ENCODE measurements at places on chromosomes 1 and 21.

GRCh38 chr1:13790290-13791030 lies 90.5 kb downstream of the PRDM2 start:
- DNase-seq = no peak

DNA sequence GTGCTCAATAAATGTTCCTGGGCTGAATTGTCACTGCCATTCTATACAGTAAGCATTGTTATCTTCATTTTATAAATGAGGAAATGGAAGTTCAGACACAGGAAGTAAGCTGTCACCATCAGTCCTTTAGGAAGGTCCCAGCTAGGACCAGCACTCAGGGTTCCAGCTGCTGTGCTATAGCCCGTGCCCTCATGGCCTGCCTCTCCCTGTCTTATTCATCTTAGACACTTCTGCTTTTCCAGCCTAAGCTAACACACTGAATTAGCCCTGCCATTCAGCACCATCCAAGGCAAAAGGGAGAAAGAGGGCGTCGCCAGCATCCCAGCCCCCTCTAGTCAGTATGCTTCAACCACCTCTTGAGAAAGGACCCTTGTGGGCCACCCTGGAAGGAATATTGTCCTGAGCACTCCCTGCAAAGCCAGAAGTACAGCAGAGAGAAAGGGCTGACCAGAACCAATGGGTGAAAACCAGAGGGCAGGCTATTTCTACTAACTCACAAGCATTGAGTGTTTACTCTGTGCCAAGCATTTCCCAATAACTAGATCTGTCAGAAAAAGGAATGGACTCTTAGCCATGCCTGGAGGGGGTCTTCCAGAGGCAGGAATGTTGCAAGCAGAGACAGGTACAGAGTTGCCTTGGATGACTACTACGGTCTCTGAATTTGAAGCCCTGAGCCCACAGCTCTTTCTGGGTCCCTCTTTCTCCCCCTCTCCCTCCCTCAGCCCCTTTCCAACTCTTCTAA lies 77.9 kb upstream of the NFIA start:
- no peak for DNase-seq

GRCh38 chr1:224106568-224107281 lies 7.2 kb upstream of the FBXO28 start:
- peak; percentile 58 for DNase-seq

- no peak for DNase-seq
These were observed 11.9 kb downstream of the ACTRT2 start for GRCh38 chr1:3033040-3033789.

DNA sequence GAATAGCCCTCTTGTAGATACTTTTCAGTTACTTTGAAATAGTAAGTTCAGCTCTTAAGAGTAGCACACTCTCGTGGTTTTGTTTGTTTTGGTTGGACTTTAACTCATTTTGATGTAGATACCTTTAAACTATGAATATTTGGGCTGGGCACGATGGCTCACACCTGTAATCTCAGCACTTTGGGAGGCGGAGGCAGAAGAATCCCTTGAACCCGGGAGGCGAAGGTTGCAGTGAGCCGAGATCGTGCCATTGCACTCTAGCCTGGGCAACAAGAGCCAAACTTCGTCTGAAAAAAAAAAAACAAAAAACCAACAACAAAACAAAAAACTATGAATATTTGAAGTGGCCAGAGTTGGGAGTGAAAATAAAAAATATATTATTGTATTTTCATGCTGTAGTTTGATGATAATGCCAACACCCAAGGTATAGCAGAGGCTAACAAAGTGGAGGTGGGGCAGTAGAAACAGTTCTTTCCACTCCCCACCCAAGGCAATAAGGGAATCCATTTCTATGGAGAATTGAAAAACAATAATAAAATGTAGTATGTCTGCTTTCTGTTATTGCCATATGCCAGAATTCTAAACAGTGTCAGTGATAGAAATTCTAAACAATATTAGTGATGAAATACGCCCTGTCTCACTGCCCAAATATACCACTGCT lies 1.7 kb downstream of the ZNF326 start:
- no peak for DNase-seq

DNA sequence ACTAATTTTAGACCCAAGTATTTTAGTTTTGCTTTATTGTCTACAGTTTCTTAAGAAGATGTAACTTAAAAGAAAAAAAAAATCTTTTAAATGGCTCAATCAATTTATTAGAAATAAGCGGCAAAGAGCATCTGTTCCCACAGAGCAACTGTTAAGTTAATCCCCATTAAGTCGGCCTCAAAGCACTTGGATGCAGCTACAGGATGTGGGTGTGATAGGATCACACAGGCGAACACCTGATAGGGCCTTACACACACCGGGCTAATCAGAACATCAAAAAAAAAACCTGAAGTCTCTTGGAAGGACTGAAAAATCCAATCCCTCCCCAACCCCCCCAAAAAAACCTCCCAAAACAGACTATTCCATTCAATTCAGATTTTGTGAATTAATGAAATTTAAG lies 23.0 kb downstream of the APP start:
- no peak for DNase-seq

DNA sequence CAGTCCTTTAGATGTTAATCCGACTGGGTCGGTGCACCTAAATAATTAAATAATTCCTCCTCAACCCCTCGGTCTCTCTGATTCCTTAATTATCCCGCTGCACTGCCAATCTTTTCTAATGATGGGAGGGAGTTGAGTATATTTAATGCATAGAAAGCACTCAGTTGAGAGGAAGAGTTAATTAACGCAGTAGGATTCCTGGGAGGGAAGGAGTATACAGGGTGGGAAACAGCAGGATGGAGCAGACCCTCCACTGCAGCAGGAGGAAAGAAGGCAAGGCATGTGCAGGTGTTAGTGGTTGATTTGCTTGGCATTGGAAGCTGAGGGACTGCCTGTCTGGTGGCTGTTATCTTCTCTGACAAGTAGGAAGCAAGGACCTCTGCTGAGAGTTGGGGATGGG lies 9.9 kb upstream of the REN start:
- DNase-seq = no peak

DNA sequence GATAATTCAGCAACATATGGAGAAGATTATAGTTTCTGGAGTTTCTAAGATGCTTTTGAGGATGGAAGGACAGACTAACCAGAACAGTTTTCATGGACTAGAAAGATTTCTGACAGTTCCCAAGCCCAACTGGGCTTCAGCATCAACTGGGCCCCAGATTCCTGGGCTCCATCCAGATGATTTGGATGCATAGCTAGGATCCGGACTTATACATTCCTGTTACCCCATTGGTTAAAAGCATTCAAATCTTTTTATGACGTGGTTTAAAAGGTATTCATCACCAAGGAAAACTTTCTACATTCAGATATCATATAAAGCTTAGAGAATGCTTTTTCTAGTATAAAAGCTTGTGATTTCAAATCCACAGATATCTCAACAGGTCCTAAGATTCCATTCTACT lies 29.7 kb downstream of the TSHB start:
- no peak for DNase-seq

GRCh38 chr1:26478159-26478558 lies 5.9 kb downstream of the HMGN2 start:
- DNase-seq = no peak

- DNase-seq = no peak
These were observed 45.5 kb downstream of the EPS15 start for GRCh38 chr1:51473331-51474115.

DNA sequence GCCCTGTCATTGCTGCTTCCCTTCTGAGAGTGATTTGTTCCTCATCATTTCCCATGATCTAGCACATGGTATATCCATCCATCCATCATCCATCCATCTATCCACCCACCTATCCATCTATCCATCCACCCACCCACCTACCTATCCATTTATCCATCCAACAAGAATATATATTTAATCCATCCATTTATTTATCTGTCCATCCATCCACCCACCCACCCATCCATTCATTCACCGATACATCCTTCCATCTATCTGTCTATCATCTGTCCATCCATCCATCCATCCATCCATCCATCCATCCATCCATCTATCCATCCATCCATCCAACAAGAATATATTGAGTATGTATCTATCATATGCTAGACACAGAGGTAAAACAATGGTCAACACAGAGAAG lies 100.0 kb upstream of the ACTL8 start:
- no peak for DNase-seq

Measured in H54 (cell line).